ENCODE measurements at places on chromosomes 13 and 19.

- no peak for DNase-seq
These were observed 36.3 kb upstream of the FLT1 start for GRCh38 chr13:28531077-28531844.

- DNase-seq: no peak
These were observed 342.2 kb downstream of the DACH1 start for GRCh38 chr13:71524613-71525304.

DNA sequence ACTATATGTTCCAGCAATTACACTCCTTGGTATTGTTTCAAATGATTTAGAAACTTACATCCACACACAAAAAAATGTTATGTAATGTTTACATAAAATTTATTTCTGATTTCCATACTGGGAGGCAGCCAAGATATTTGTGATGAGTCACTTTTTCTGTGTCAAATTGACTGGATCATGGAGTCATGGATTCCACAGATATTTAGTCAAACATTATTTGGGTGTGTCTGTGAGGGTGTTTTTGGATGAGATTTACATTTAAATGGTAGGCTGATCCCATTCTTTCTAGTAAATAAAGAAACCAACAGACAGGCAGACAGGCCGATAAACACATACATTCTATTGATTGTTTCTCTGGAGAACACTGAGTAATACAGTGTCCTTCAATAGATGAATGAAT lies 562.8 kb downstream of the SLITRK6 start:
- no peak for DNase-seq

GRCh38 chr13:95388420-95389079 lies 87.3 kb upstream of the ABCC4 start:
- no peak for DNase-seq

- DNase-seq: no peak
These were observed 53.6 kb downstream of the NWD1 start for GRCh38 chr19:16773259-16773658.

- DNase-seq: peak; percentile 70
These were observed 3.0 kb upstream of the COX6B1 start for GRCh38 chr19:35644987-35645679.

Data from T-helper 2 cell (primary cell).